Activated T-cell treated with anti-CD3 and anti-CD28 coated beads, Interleukin-2, amount 50 U/mL, for 1 hour (primary cell): ENCODE measurements at places on chromosomes 1 and 21.

- no peak for DNase-seq
Measured at GRCh38 chr1:241844593-241844992, 3.4 kb upstream of the EXO1 start.

DNA sequence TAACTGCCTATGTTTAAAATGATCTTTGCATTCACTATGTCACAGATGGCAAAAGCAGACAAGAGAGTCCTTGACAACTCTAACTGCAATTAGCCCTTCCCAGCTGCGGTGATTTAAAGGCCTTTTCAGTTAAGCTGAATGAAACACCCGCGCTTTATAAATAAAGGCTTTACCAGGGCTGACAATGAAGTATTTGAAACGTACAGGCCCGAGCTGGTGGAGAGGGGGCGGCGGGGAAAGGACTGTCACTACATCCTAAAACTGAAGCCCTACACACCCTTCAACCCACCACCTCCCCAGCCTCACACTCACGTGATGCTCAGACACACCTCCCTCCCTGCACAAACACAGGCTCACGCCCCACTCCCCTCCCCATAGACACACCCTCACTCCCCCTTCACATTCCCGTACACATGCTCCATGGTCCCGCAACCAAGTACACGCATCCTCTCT lies 45.5 kb downstream of the GRIK3 start:
- no peak for DNase-seq

DNA sequence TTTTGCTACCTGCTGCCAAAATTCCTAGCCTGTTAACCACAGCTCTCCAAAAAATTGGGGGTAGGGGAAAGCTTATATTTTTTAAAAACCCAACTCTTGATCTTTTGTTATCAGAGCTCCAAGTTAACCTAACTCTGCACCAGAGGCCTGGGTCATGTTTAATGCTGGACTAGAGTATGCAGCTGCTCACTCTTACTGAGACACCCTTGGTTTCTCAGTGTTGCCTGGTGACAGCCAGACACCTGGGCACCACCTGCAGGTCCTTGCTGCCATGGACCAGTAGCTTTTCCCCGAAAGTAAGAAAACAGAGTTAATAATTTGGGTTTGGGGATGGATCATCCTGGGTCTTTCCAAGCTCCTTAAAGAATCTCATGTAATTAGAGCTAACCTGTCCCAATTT lies 30.1 kb downstream of the KCNJ6 start:
- DNase-seq = no peak

DNA sequence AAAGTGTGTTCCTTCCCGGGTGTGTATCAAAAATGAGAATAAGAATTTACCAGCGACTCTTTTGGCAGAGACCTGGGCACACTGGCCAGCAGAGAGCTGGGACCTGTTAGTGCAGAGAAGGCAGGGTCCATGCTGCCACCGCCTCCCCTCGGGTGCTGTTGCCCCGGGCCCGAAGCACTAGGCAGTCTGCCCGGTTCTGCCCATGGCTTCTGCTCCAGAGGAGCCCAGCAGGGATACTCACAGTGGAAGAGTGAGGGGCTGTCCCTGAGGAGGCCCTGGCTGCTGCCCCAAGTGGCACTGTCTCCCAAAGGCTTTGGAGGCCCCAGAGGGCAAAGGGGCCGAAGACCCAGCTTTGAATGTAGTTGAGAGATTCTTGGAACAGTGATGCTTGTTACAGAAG lies 80.5 kb downstream of the MIS18A start:
- DNase-seq = no peak

DNA sequence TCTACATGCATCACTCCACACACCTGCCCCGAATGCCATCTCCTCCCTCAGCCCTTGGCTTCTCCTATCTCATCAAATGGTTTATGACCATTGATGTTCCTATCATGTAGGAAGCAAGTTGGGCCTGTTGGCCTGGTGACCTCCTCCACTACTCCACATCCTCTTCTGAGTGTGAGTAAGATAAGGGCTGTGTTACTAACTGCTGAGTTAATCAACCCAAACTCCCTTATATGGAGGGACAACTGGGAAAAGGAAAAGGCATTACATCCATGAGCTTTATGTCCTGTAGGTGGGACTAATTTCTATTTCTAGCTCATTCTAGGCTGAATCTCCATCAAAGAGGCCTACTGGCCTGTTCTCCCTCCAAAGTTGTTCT lies 57.6 kb downstream of the WLS start:
- DNase-seq = no peak

GRCh38 chr1:68376441-68376840 lies 73.3 kb downstream of the RPE65 start:
- no peak for DNase-seq

GRCh38 chr1:189374816-189375215 lies 1102.8 kb downstream of the BRINP3 start:
- DNase-seq = no peak

DNA sequence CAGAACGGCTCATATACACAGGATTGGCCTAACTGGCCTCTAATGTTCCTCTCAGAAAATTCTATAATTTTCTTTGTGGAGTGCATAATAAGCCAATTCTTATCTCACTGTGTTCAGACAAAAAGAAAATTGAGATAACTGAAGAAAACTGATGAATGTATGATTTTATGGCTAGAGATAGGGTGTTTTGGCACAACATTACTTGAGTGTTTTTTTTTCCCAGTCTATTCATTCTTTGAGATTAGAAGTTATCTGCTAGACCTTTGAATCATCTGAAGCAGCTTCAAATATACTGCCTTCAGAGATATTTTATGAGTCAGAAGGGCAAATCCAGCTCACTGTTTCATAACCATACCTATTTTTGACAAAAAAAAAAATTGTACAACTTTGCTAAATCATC lies 85.6 kb downstream of the VAV3 start:
- no peak for DNase-seq

- no peak for DNase-seq
Measured at GRCh38 chr1:44643721-44644334, 30.5 kb downstream of the TMEM53 start.

DNA sequence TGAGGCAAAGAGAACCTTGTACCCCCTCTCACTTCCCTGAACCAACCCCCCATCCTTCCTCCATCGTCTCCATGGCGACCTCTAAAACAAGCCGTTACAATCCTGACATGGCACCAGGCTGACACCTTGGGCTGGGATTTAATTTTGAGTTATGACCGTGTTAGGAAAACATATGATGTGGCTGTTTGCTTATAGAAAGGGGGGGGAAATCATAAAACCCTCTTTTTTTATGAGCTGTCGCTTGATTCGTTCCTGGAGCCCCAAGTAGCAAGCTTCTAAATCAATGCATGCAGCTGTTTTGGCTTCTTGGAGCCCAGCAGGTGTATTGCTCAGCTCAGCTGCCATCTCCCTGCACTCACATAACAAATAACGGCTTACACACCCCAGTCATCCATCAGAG lies 301.2 kb upstream of the SPAG17 start:
- DNase-seq = no peak

DNA sequence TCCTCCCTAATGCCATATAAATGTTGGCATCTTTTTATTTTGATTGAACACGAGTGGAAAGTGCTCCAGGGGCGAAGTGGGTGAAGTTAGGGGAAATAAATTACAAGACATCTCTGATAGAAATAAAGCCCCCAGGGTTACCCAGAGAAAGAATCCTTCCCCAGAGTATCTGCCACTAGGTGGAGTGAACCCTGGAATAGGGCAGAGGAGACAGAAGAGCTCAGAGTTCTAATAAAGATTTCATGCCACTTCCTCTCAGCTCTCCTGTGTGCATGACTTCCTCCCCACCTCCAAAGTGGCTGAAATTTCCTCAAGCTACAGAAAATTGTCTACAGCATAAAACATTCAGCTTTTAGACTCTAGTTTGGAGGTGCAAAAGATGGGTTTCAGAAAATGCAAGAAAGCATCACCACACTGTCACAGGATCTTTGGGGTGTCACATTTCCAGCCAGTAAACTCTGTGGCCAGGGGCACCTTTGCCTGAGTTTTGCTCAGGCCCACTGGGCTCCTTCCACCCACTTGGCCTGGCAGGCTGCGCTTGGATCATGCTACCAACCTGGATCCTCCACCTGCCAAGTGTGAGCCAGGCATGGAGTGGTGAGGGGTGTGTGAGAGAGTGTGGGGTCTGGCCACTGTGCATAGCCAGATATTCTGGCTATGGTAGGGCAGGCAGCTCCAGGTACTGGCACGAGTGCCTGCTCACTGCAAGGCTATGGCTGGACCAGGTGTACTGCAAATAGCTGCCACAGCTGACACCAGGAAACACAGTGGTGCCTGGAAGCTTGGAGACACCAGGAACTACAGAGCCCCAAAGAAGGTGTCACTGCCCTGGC lies 208.8 kb upstream of the USP25 start:
- DNase-seq = no peak

- DNase-seq = no peak
Measured at GRCh38 chr1:68359045-68359444, 90.7 kb downstream of the RPE65 start.

GRCh38 chr21:46355161-46356004 lies 31.4 kb downstream of the PCNT start:
- DNase-seq = no peak

DNA sequence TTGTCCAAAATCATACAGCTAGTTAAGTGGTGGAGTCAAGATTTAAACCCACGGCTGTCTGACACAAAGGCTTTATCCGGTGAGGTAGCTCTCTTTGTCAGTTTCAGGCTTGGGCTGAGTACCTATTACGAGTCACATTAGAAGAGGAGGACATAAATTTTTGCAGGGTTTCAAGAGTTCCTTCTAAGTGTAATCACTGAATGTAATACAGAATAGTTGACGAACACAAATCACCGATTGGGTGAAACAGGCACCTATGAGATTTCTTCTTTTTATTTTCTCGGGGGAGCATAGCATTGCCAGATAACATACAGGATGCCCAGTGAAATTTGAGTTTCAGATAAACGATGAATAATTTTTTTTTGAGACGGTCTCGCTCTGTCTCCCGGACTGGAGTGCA lies 847 bp downstream of the PSMD4 start:
- no peak for DNase-seq

DNA sequence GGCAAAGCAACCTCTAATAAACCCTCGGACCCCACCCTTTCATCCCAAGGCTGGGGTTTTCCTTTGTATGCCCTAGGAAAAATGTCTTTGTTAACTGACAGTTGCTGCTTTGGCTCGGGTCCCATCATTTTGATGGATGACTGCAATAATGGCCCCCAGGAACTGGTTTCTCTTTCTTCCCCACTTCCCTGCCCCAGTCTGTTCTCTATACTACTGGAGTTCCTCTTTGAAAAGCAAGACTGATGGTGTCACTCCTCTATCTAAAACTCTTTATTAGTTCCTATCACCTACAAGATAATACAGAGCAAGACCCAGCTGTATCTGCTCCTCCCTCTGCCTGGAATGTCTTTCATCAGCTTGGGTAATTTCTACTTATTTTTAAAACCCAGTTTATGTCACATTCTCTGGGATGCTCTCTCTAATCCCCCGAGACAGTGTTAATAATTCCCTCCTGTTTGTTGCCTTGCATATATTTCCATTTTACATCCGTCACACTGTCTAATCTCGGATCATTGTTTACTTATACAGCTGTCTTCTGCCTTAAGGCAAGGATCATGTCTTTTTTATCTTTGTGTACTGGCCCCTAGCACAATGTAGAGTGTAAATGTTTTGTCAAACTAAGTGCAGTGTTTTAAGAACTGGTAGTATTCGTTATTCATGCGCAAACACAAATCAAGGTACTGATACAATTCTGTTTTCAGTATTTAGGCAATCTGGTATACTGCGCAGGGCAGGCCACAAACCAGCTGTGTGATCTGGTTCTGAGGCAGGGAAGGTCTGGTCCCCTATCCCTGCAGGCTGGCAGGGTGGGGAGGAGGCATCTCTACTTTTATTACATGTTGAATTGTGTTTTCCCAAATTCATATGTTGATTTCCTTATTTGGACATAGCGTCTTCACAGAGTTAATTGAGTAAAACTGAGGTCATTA lies 16.1 kb downstream of the SLAMF1 start:
- DNase-seq = no peak

DNA sequence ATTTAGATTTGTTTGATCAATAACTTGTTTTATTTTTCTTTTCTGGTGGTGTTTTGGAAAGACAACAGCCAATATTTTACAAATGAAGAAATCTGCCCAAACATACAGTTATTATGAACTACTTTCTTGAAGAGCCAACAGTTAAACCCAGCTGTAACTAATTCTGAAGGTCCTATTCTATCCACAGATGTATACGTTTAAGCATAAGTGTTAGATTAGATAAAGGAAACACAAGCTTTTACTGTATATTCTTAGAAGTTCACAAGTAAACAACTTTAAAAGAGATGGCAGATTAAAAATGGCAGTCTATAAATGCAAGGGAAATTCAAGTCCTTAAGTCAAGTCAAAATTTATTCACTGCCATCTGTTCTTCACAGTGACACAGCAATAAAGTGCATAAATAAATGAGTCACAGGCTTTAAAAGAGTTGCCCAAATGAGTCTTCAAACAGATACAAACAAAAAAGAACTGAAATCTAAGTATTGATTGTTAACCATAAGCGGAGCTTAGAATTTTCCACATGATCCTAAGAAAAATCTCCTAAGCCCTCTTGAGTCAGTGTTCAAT lies 49.9 kb upstream of the KCNH1 start:
- DNase-seq = no peak

GRCh38 chr21:14486869-14487268 lies 59.2 kb downstream of the SAMSN1 start:
- DNase-seq = no peak

DNA sequence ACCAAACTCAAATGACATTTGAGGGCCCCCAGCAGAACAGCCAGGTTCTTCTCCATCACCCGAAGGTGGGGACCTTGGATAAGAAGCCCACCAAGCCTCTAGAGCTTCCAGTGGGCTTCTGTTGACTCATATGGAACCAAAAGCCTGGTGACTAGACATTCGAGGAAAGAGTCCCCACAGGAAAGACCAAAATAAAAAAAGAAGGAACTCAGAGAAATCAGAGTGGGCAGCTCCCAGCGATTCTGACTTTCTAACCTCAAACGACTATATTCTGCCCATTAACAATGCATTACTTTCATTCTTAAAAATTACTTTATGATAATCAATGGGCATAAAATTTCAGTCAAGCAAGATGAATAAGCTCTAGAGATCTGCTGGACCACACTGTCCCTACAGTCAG lies 9.6 kb upstream of the CHIT1 start:
- no peak for DNase-seq

DNA sequence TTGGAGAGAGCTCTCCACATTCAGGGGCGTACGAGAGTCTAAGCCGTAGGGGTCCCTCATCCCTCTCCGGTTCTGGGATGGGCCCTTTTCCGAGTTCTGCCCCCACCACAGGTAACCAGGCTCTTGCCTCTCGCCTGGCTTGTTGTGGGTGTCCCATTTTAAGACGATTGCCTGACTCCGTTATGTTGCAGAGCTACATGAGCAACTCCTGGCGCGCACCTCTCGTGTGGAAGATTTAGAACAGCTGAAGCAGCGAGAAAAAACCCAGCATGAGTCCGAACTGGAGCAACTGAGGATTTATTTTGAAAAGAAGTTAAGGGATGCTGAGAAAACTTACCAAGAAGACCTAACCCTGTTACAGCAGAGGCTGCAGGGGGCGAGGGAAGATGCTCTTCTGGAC lies 29.0 kb downstream of the PCNT start:
- DNase-seq = no peak

GRCh38 chr1:242467556-242468145 lies 56.8 kb downstream of the PLD5 start:
- DNase-seq = no peak

GRCh38 chr21:41481191-41481590 lies 26.8 kb downstream of the TMPRSS2 start:
- DNase-seq = no peak

GRCh38 chr21:27422435-27422834 lies 455.5 kb upstream of the ADAMTS5 start:
- no peak for DNase-seq
